ENCODE measurements at places on chromosomes 1 and 21.

DNA sequence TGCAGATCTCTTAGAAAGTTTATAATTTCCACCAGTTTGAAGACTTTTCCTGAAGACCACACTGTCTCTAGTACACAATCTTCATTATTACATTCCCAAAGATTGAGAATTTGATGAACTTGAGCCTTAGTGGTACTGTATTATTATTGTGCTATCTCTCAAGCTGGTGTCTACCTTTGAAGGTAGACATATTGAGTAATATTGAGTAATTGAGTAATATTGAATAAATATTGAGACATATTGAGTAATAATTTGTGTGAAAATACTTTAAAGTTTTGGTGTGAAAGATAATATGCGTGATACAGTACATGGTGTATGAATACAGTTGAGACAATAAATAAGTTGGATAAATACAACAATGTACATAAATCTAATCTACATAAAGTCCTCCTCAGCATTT, 613.1 kb upstream of the ADGRL2 start:
- DNase-seq: no peak

DNA sequence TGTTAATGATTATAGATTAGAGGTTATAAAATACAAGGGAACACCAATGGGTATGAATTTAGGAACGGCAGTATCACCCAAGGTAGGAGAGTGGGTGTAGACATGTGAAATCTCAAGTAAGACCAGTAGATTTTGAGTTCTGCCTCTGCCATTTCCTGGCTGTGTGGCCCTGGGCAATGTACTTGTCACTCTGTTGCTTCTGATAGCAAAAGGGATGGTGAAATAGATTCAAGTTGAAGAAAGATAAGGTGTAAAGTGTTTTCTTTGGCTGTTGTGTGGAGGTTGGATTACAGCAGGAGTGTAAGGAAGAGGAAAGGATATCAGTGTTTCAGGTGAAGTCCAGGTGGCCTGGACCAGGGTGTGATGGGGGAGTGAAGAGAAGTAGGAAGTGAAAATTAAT, 64.3 kb downstream of the ADSS2 start:
- no peak for DNase-seq

- DNase-seq: no peak
Observed at GRCh38 chr1:62286786-62287224, 32.4 kb downstream of the KANK4 start.

DNA sequence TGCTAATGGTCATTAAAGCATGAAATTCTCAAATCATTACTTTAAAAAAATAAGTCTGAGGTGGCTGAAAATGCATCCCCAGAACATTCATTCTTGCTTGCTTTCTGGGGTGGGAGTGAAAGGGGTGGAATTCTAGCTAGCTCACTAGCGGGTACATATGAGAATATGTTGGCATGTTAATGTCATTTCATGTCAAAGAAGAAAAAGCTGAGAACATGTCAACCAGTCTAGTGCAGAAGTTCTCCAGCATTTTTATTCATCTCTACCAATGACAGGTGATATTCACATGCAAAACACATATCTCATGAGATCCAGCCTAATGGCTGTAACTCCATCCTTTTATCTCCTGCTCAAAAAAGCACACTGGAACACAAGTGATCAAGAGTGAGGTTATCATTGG, 49.1 kb downstream of the ZNHIT6 start:
- no peak for DNase-seq

GRCh38 chr1:40382108-40382460, 8.6 kb downstream of the SMAP2 start:
- DNase-seq: no peak

DNA sequence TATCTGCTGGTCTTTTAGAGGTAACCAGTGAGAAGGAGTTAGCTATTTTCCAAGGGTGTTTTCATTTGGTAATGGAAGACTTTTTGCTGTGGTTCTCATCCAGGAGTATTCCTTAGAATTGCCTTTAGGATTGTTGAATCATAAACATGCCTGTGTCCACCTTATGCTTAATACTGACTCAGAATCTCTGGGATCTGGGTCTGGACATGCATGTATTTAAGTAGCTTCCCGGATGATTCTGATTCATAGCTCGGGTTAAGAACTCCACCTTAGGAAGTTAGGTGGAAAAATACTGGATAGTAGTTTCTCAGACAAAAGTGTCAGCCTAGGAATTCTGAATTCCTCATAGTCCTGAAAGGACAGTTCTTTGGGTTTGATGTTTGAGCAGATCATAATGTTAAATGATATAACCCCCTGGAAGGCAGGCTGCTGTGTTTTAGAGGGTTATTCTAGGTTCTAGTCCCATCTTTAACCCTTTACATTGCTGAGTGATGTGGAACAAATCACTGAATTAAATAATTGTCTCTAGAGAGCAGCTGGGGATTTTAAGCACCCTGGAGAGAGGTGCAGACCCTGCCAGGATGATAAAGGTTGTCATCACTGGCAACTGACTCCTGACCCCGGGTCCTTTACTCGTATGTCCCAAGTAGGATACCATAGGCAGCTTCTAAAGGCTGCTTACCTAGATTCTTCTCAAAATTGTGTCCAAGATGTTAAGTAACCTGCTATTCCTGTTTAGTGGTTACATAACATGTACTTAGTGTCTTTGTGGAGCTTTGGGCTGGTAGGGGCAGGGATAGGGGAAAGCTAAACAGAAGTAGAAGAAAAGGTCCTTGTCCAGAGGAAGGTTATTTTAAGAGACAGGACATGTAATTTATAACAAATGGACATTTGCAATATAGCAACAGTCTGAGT, 14.5 kb upstream of the C4BPB start:
- peak; percentile 25 for DNase-seq

- DNase-seq: no peak
Observed at GRCh38 chr1:246639732-246640131, 73.5 kb downstream of the CNST start.

DNA sequence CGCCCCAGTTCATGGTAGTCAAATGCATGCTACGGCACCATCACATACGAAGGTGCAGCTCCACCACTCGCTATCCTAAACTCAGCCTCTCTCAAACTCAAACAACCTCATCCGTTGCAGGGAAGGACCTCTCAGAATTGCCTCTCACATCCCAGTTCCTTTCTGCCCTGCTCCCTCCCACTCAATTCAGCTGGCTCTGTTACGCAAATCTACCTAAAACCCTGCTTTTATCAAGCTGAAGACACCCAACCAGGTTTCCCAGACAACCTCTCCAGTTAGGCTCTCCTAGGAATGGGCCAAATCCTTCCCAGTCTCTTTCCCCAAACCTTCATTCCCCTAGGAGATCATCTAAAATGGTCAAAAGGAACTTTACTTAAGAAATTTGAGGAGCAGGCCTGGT, 62.9 kb downstream of the CLSTN1 start:
- no peak for DNase-seq

DNA sequence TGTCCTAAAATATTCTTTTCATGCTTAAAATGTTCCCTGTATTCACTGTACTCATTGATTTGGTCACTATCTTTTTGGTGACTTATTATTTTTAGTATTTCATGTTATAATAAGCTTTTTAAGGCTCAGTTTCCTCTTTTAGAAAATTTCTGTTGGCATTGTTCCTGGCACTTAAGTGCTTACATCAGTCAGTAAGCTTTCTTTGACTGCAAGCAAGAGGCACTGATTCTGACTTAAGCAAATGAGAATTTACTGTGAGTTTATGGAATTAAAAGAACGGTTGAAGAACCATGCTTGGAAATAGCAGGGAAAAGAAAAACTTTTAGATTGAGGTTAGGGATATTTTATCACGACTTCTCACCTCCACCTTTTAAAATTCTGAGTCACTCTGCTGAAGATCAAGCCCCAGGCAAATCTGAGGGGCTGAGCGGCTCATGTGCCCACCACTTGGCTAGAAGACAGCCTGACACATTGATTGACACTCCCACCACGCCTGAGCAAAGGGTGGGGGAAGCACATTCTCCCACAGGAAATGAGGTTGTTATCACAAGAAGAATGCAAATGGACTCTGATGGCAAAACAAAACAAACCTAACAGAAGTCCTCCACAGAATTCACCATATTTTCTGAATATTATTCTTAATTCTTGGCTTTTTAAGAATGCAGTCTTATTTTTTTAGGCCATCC, 102.8 kb downstream of the KCTD3 start:
- DNase-seq: no peak

- no peak for DNase-seq
Observed at GRCh38 chr1:40825435-40825788, 36.8 kb downstream of the CITED4 start.

DNA sequence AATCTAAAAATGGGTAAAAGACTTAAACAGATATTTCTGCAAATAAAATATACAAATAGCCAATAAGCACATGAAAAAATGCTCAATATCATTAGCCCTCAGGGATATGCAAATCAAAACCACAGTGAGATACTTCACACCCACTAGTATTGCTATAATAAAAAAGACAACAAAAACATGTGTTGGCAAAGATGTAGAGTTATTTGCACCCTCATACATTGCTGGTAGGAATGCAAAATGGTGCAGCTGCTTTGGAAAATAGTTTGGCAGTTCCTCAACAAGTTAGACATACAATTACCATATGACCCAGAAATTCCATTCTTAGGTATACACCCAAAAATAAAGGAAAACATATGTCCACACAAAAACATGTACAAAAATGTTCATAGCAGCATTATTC, 30.2 kb downstream of the ZZZ3 start:
- DNase-seq: peak; percentile 32

DNA sequence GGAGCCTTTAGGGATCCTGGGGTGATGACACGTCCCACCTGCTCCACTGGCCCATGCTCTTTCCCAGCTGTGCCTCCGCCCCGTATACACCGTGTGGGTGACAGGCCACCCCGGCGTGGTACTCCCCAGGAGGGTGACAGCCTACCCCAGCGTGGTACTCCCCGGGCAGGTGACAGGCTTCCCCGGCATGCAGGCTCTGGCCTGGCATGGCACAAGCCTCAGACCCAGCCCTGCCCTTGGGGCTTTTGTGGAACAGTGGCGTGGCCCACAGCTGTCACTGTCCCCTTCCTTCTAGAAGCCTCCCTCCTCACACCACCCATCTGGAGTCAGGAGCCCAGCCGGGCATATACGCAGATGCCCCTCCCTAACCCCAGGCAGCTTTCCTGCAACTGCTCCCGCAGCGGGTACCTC, 4.7 kb upstream of the PFKL start:
- DNase-seq: peak; percentile 42

- DNase-seq: no peak
Observed at GRCh38 chr1:186179231-186179630, 195.8 kb downstream of the TPR start.

- peak; percentile 90 for DNase-seq
Observed at GRCh38 chr1:48674641-48675040, 102.0 kb downstream of the BEND5 start.

GRCh38 chr1:234141006-234141405, 232.2 kb upstream of the COA6 start:
- no peak for DNase-seq

DNA sequence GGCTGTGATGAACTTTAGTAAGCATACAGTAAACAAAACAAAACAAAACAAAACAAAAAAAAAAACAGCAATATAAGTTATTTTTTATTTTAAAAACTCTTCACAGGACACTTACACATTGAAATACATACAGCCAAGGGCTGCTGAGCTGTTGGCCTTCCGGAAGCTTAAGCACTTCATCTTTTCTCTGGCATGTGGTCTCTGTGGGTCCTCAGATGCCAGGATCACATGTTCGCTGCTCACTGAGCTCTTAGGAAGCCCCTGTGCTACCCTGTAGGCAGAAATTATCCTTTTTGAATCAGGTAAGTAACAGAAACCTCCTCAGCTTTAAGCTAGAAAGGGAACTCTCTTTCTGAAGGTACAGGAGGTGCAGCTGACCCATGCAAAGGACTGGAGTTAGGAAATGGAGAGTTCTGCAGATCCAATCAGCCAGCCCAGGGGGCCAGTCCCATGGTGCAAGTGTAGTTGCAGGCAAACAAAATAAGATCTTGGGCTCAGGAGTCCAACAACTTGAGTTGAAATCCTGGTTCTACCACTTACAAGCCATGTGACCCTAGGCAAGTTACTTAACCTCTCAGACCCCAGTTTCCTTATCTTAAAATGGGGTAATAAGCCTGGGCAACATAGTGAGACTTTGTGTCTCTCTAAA, 22.4 kb upstream of the MED18 start:
- DNase-seq: no peak

- DNase-seq: no peak
Observed at GRCh38 chr21:44495611-44496563, 40.6 kb downstream of the LRRC3 start.

DNA sequence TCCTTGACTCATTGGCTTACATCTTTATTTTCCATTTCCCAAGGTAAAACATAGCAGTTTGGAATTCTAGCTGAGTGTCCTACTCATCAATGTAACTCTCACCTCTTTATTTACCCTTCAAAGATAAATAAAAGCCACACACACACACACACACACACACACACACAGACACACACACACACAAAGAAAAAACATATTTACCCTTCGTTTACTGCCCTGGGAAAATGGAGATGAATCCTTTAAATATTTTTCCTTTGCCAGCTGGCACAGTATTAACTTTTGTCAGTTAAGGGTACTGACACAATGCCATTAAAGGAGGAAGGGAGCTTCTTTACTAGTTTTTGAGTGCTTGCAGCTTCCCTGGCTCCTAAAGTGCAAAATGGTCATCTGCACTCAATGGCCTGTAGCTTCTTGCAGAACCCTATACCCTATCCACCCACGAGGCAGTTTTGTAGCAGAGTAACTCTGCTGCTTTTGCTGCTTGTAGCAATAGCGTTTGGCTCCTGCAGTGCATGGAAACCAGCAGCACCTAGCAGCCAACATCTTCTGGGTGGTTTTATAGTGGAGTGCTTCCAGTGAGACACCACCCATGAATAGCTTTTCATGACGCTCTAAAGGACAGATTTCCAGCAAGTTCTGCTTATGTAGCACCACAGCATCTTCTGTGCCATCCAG, 103.7 kb downstream of the HS2ST1 start:
- no peak for DNase-seq

DNA sequence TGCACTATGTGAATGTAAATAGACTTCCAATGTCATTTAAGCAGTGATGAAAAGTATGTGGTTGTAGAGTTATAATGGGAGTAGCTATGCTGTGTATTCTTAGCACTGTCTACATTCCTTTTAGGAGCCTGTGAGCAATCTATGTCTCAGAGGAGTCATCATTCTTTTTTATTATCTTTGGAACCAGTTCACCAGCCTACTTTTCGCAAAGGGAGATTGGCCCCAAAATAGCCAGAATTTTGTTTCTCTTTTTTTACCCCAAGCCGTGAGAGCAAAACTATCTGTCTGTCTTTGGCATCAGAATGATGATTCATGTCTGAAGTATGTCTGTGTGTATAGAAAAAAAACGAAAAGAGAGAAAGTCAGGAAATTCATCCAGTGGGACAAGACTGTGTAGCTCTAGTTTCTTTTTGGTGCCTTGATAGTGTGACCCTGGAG, 44.2 kb downstream of the OSBPL9 start:
- DNase-seq: peak; percentile 97

GRCh38 chr1:186681801-186682200, 1.6 kb upstream of the PTGS2 start:
- no peak for DNase-seq

GRCh38 chr1:184170719-184171118, 119.2 kb downstream of the TSEN15 start:
- no peak for DNase-seq

GRCh38 chr1:172245788-172246187, 174.7 kb upstream of the C1orf105 start:
- no peak for DNase-seq

DNA sequence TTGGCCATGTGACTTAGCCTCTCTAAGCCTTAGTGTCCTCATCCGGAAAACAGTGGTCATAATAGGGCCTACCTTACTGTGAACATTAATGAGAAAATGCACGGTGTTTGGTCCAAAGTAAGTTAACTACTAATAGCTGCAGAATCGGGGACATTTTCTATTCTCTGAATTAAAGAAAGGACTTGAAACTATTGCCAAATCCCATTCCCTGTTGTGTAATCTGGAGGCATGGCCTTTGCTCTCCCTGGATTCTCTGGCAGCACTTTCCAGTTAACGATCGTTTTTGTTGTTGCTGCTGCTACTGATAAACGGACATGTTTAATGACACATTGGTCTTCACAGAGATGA, 30.5 kb downstream of the FMO4 start:
- no peak for DNase-seq

Data from RPMI7951 (cell line).